Activated effector memory CD4-positive, alpha-beta T cell treated with anti-CD3 and anti-CD28 coated beads, Interleukin-2, amount 50 U/mL, for 16 hours (primary cell): ENCODE measurements at places on chromosomes 16 and 17.

- no peak for DNase-seq
These were observed 63.6 kb downstream of the NUP93 start for GRCh38 chr16:56793492-56793891.

DNA sequence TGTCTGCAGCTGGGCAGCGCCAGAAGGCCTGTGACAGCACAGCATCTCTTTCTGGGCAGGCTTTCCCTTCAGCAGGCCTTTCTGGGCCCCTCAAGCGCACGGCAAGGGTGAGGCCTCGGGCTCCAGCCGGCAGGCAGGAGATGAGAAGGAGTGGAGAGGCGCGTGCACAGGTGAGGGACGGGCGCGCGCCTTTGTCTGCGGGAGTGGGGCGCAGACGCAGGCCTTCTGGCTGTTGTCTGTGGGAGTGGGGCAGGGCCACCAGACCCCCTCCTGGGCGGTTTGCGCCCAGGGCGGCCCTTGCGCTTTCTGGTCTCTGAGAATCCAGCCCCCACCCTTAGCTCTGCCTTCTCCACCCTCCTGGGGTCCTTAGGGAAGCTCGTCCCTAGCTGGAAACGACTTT is 6.5 kb downstream of the ZNF205 start:
- no peak for DNase-seq

- peak; percentile 72 for DNase-seq
These were observed 41.7 kb downstream of the SRL start for GRCh38 chr16:4200000-4200780.

GRCh38 chr16:8355675-8356074 is 234.6 kb downstream of the TMEM114 start:
- DNase-seq = no peak

DNA sequence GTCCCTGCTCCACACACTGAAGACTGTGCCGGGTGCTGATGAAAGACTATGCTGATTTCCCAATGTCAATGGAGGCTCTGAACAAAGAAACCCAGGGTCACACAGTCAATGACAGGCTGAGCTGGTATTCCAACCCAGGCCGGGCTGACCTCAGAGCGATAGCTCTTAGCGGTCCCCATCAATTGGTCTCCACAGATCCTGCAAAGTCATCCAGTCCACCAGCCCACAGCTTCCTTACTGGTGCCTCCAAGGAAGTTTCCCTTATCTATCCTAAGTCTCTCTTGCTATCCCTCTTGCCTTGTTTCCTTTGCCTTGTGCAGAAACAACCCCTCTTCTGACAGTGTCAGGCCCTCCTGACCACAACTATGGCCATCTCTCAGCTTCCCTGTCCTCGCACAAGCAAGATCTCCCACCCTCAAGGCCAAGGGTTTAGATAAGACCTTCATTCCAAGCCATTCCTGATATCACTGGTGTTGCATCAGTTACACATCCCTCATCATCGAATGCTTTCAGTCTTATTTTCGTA is 52.7 kb upstream of the KSR1 start:
- DNase-seq = peak; percentile 43

- DNase-seq = no peak
These were observed 77.9 kb upstream of the SDK2 start for GRCh38 chr17:73722165-73722564.

GRCh38 chr16:84368308-84368996 is at the start of gene ATP2C2:
Gene ATP2C2 (plus strand): TSS chr16:84368538. CDS start chr16:84368616, 78 bp downstream.
- no peak for DNase-seq

DNA sequence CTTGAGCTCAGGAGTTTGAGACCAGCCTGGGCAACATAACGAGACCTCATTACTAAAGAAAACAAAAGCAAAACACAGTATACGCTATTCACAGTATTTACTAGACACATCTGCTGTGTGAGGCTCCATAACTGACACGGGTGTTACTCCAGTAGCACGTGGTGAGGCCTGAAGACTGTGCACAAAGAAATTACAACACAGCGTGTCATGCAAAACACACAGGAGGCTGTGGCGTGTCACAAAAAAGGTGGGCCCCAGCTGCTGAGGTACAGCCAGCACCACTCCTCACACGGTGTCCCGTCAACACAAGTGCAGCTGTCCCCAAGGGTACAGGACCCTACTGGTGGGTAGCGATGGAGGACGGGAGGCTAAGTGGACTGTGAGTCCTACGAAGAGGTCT is 2.7 kb downstream of the CYBC1 start:
- no peak for DNase-seq

DNA sequence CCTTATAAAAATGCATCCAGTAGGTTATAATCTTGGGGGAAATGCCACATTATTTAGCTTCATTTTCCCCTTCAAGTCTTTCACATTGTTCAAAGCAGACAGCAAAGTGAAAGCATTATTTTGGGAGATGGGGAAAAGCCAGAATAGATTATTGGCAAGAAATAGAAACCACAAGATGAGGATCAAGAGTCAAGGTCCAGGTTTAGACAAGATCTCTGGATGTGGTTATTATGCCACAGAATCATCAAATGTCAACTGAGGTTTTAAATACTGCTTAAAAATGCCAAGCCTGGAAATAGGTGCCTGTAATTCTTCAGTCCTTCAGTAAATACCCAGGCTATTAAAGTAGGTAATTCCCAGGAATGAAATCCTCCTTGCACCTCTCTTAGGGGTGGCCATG is 65.1 kb upstream of the ALOX12 start:
- no peak for DNase-seq

GRCh38 chr17:47812146-47812920 is 9.3 kb downstream of the OSBPL7 start:
- peak; percentile 54 for DNase-seq

GRCh38 chr16:78034530-78034929 is 12.2 kb downstream of the CLEC3A start:
- DNase-seq = no peak

DNA sequence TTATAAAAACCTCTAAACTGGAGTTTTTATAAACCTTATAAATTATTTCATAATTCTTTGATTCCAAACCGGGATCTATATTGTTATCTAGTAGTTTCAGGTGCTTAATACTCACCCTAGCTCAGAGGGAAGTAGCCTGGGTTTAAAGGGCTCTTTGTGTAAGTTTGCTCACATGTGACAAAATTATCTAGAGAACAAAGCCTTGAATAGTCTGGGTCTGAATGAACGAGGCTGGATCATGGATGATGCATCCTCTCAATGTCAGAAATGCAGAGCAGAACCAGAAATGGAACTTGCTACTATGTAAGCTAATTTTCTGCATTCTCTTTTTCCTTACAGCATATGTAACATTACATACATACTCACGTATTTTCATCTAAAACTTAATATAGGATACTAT is 103.9 kb upstream of the NETO2 start:
- DNase-seq = no peak

DNA sequence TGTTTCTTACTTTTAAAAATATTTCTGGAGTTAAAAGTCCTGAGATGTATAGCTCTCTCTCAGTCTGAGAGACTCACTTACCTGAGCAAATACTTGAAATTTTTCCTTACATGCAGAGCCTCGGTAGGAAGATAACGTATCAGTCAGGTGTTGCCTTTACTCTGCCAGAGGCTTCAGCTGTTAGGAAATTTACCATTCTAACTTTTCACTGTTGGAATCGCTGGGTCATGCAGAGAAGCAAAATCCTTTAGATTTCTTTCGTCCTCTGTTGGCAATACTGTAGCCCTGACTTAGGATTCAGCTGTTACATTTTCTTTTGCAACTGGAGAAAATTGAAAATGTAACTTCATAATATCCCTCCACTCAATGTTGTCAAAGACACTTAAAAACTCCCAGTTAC is 20.0 kb upstream of the KCNJ16 start:
- DNase-seq = no peak

GRCh38 chr17:75773121-75773807 is 8.3 kb upstream of the GALK1 start:
- DNase-seq = no peak

- no peak for DNase-seq
These were observed 202.2 kb upstream of the CACNG5 start for GRCh38 chr17:66632731-66633130.

- DNase-seq = no peak
These were observed 42.0 kb upstream of the PVALEF start for GRCh38 chr17:81123052-81124048.

- DNase-seq = no peak
These were observed 15.3 kb upstream of the TXNDC11 start for GRCh38 chr16:11757671-11758545.

GRCh38 chr17:73496232-73496631 is 148.0 kb downstream of the SDK2 start:
- DNase-seq = no peak

- DNase-seq = no peak
These were observed 144.8 kb upstream of the MON1B start for GRCh38 chr16:77046206-77046605.

DNA sequence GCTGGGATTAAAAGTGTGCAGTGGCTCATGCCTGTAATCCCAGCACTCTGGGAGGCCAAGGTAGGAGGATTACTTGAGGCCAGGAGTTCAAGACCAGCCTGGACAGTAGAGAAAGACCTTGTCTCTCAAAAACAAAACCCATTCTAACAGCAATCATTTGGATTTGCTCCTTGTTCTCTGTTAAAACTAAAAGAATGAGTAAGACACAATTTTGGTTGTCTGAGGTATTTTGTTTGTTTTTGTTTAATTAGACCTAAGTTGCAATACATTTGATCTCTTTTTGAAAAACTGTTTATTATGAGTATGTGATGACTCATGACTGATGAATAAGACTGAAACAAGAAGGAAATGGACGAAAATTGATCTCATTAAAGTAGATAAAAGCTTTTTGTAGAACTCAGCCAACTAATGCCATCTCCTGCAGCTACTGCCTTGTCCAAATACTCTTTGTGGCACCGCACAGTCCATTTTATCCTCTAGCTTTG is 29.0 kb downstream of the GLG1 start:
- no peak for DNase-seq

- DNase-seq = no peak
These were observed at the start of gene STH for GRCh38 chr17:45998987-45999899. Gene STH (plus strand): TSS chr17:45999250. CDS start chr17:45999280, 30 bp downstream.

DNA sequence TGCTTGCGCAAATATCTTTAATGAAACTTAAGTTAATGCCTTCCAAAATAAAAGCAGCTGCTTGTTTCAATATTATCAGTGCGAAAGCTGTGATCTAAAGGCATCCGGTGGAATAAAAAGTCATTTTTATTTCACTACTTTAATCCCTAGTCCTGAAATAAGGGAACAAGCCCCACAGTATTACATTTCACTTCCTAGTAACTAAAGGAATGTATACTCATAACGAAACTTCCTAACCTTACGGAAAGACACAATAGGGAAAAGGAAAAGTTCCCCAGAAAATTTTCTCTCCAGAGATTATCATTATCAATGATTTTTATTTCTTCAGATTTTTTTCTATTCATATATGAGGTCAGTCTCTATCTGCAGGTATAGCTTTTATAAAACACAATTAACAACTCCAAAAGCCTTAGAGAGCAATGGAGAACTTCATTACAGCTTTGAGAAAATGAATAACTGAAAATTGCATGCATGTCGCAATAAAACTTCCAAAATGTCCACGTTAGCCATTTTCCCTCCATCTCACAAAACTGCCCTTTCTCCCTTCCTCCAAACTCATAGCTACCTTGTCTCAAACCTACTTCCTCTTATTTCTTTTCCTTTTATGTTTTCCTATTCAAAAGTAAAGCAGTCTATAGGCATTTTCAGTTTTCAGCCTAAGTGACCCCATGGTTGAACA is 154.3 kb upstream of the MED13 start:
- DNase-seq = no peak

DNA sequence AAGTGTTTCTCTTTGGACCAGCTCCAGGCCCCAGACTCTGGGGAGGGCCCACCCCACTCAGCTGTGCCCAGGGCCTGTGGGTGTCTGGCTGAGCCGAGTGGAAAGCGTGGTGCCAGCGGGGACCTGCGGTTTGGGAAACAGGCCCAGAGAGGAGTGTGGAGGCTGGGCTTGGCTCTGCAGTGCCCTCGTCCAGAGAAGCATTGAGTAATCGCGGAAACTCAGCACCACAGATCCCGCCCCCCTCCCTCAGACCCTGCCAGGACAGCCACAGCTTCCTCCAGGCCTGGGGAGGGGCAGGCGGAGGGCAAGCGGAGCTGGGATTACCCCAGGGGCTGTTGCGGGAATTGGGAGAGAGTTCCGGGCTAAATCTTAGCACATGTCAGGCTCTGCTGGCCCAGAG is 14.6 kb upstream of the PITPNA start:
- no peak for DNase-seq

DNA sequence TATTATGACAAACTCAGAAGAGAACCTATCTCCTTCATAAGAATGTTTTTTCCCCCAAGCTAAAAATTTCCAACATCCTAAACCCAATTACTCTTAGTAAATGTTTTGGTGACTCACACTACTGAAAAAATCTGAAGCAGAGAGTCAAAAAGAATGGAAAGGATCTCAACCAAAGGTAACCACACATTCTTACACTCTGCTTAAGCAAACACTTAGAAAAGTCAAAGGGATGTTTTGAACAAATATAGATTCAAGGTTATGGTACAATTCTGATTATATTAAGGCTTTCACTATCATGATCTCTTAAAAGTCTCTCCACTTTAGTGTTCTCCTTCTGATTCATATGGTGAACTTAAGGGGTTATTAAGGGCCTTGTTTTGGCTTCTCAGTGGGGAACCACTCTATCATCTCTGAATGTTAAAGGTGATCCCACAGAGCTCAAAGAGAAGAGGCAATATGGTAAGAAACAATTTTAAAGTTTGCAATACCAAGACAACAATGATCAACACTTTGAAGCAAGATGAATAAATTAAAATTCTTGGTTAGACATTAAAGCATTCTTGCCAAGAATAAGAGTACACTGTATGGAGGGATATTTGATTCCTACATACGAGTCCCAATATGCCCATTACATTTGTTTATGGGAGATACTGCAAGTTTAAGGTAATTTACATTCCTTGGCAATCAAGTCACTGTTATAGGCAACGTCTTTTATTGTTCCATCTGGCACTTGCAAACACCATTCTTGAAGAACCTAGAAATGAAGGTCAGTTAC is 69.2 kb downstream of the CDC27 start:
- DNase-seq = no peak

DNA sequence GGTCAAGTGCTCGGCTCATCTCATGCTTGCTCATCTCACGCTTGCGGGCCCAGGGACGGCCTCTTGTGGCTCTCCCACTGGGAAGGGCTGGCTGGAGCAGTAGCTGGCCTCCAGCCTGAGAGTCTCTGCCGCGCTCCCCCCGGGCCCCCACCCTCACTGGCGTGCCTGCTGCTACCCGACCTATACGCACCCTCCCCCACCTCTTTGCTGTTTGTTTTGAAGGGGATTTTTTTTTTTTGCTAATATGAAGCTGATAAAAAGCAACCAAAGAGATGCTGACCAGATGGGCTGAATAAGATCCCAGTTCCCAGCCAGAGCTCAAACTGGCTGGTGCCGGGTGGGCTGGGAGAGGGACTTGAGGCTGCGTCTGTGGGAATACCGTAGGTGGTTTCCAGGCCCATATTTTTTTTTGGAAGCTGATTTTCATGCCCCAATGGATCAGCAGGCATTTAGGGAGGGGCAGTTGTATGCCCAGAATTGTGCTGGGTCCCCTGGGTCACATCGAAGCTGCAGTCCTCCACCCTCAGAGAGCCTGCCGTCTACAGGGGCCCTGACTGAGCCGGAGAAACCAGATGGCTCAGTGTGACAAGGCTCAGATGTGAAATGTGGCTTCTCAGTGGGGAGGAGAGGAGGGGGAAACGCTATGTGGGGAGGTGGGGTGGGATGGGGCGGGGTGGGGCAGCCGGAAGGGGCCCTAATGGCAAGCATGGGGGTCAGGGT is 115.0 kb downstream of the RAP1GAP2 start:
- DNase-seq = no peak

- DNase-seq = no peak
These were observed 20.9 kb downstream of the HEATR9 start for GRCh38 chr17:35847633-35848373.

- DNase-seq = peak; percentile 92
These were observed at the start of gene CFAP52 for GRCh38 chr17:9576521-9577372. Gene CFAP52 (plus strand): TSS chr17:9576642. CDS start chr17:9576696, 54 bp downstream.

- no peak for DNase-seq
These were observed 23.0 kb upstream of the SLC38A8 start for GRCh38 chr16:84065536-84066132.
